ENCODE measurements at places on chromosomes 1 and 21. TPM values are rescaled to one million over a fixed set of nuclear protein-coding genes. Genes with fewer than 3 reads are reported as not detected.

The BTBD19 gene
- total RNA-seq = 1.9 TPM

- no peak for DNase-seq
Observed at GRCh38 chr1:59366346-59366745, 69.5 kb downstream of the FGGY start.

DNA sequence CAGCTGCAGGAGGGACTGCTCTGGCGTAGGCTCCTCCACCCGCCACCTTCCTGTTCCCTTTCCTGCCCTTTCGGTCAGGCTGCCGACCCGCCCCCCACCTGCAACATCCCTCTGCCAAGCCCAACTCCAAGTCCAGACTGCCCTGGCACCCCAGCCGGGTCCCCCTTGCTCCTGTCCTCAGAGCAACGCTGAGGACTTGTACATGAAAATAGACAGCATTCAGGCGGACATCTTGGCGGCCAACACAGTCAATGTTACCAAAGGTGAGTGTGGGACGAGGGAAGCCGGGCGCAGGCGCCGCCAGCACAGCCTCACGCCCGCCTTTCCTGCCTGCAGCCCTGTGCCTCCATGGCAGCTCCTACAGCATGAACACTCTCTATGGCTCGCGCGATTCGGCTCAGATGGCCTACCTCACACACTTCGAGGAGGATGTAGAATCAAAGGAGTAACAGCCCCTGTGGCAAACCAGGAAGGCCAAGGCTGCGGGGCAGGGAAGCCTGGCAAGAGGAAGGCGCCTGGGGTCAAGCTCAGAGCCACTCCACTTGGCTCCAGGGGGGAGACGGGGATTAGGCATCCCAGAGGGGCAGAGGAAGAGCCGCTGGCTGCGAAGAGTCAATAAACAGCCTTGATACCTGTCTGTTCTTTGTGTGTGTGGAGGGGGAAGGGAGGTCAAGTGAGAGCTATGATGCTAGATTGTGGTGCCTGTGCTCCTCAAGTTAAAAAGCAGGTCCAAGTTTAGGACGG is 5.8 kb downstream of the RNU5D-1 start:
- DNase-seq = no peak

The CDK18 gene
- 38.5 TPM for total RNA-seq

DNA sequence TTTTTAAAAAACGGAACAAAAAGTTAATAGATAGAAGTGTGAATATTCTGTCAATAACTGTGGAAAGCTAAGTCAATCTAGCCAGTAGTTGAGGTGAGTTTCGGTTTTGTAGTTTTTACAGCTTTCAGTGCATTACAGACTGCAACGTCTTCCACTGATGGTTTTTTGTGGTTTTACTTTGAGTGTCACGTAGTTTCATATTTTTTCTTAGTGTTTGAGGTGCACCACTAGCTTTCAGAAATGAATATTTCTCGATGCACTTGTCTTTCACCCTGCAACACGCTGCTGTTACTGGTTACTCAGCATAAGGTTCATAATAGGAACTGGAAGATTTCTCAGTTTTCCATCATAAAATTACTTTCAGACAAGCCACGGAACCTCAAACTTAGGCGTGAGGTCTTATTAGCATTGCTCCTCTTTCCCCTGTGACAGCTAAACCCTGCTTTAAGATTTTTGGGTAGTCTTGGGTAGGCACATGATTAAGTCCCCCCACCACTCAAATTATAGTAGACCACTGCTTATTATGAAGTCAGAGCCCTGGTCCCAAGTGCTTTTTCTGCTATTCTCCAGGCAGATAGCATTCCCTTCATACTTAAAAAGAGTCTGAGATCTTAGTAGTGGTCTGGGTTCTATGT is 1412.7 kb downstream of the KCNT2 start:
- no peak for DNase-seq

GRCh38 chr1:63142001-63142400 is 180.4 kb upstream of the FOXD3 start:
- no peak for DNase-seq

GRCh38 chr1:179082999-179083335 is 1.1 kb downstream of the TOR3A start:
- no peak for DNase-seq

The RSPO1 gene
- 0.33 TPM for total RNA-seq

- DNase-seq = no peak
Observed at GRCh38 chr1:246566813-246567645, 773 bp downstream of the CNST start.

The AMY2A gene
- not detected for total RNA-seq

DNA sequence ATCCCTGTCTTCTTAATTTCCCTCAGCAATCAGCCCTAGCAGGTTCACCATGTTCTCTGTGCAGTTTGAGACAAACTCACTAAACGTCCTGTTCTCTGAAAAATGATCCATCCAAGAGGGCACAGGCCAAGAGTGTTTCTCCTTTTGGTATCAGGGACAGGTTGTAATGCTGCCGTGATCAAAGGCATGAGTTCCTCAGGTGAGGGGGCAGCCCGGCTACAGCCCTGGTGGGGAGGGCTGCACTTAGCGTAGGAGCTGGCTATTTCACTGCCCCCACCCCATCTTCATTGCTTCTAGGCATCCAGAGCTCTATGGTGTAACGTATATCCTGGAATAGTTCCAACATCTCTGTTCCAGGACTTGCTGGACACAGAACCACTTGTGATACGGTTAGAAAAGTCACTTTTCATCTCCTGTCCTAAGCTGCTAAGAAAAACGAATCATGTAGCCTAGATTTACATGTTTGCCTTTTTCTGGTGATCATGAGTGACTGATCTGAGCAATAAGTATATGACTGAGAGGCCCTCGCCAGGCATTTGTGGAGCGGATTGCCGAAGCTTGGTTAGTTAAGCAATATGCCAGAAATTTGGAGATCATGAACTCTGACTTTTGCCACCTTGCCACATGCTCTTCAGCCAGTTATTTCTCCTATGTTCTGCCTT is 41.1 kb upstream of the SRP9 start:
- DNase-seq = no peak

- DNase-seq = peak; percentile 78
Observed at GRCh38 chr1:156124557-156125483, 10.3 kb downstream of the LMNA start.

GRCh38 chr1:39196244-39197215 is 8.0 kb upstream of the MACF1 start:
- DNase-seq = no peak

The KCNA2 gene
- 0.33 TPM for total RNA-seq

- DNase-seq = no peak
Observed at GRCh38 chr21:26837539-26837938, 7.7 kb downstream of the ADAMTS1 start.

The ANKRD34A gene
- total RNA-seq = 0.39 TPM

The HMGN1 gene
- total RNA-seq = 513 TPM

The OR10T2 gene
- not detected for total RNA-seq

The RAB29 gene
- total RNA-seq = 4.4 TPM

The GPR25 gene
- total RNA-seq = not detected

DNA sequence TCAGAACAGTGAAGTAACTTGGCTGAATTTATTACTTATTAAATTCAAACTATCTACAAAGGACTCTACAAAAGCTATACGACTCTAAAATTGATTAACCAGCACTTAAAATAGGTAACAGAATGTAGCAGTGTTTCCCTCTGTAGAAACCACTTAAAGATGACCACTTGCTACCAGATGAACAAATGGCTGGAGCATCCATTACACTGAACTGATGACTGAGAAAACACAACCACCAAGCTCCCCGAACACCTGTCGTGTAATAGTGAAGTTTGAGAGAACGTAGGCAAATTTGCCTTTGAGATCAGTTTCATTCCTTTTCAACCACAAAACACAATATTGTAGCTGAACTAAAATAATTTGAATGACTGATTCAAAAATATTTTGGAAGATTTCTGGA is 226.7 kb downstream of the KCNT2 start:
- no peak for DNase-seq

DNA sequence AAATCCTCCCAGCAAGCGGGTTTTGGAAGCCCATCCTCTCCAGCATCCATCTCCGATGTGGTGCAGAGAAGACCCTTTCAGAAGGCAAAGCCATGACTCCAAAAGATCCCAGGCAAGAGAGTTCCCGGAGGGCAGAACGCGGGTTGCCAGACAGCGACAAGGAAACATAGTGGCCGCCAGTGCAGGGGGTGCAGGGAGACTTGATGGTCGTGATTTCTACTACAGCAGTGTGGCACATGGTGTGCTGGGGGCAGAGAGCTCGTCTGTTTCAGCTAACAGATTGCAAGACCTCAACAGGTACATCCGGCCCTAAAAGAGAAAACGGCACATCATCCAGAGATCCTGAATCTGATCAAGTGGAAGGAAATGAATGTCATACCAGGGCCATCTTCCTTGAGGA is 74.3 kb downstream of the HLCS start:
- no peak for DNase-seq

DNA sequence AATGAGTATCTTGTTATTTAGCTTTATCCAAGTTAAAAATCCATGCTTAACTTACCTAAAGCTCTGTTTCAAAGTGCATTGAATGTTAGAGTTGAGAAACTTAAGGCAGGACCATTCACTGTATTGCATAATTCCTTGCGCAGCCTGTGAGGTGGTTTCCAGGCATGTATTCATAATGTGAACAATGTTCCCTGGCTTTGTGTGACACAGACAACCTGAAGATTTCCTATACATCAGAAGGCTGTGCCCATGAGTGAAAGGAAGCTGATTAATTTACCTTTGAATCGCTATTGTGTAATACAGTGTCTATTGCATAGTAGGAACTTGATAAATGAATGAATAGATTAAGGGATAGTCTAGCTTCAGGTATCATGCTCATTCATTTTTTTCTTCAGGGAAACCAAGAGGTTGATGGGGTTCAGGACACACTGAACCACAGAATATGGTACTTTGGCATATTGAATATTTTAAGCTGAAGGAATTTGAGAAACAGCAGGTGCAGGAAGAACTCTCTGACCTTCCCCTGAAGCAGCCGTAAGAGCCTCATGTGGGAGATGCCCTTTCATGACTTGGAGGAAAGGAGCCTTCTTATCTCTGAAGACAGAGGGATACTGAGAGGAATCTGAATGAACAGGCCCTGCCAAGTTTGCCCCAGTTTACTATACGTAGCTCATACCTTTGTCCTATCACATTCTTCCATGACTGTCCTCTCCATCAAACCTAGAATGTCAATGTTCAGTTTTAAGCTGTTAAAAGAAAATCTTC is 88.6 kb upstream of the GNG12 start:
- no peak for DNase-seq

GRCh38 chr1:164605254-164606091 is 46.5 kb downstream of the PBX1 start:
- no peak for DNase-seq

DNA sequence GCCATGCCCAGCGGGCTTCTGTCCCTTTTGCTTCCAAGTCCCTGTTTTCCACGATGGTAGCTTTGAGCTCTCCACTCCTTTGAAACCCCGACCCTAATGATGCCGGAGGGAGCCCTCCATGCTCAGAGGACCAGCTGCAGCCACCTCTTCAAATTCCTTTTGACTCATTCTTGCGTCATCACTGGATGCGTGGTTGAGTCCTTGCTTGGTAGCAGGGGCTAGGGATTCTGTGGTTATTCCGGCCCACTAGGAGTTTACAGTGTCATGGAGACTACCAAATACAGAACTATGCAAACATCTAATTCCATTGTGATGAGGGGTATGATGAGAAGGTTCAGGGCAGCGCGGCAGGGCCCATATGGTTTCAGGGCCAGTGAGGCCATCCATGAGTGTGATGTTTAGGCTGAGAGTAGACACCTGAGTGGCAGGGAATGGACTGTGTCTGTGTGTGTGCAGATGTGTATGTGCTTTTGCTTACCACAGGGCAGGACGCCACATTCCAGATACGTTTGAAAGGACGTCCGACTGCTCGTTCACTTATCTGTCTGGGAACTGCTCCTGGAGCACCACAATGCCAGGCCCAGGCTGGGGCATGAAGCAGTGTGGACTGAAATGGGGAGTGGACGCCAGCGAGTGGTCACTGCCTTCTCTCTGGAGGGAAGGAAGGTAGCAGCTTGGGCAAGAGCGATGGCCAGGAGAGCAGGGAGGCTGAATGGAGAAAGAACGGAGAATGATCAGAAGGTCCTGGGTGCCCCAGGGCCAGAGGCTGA is 30.4 kb upstream of the ZBTB21 start:
- no peak for DNase-seq

The ATP1A4 gene
- 0.20 TPM for total RNA-seq
